ENCODE measurements at places on chromosomes 7 and 10. TPM values are rescaled to one million over a fixed set of nuclear protein-coding genes. Genes with fewer than 3 reads are reported as not detected.

Gene ELMO1
- total RNA-seq: 0.80 TPM

DNA sequence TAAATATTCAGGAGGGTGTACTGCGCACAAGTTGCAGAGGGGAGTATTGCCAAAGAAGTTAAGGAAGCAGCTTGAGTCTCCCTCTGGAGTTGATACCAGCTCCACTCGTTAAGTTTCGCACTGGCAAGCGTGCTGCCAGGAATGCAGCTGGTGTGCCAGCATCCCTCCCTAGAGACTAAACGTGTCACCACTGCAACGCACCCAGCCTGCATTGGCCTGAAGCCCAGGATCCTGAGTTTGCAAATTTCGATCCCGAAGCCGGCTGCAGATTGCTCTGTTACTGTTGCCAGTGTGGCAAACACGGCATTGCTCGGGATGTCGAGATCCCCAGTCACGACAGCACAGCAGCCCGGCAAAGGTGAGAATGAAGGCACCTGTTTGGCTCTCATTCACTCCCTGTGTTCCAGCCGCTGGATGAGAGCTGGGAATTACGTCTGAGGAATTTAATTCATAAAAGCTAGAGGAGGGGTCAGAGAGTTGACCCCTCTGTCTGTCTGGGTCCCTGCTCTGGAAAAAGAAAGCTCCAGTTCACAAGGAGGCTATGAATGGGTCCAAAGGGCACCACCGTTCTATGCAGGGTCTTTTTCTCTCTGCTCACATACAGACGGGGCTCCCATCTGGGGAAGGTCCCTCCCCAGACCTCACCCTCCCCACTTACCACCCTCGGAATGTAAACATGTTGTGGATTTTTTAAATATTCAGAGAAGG, 61.0 kb downstream of the NRP1 start:
- DNase-seq: peak; percentile 84

GRCh38 chr7:105149827-105150226, 135.8 kb downstream of the KMT2E start:
- peak; percentile 86 for DNase-seq

- DNase-seq: no peak
These were observed 18.8 kb upstream of the TNPO3 start for GRCh38 chr7:129073738-129074137.

DNA sequence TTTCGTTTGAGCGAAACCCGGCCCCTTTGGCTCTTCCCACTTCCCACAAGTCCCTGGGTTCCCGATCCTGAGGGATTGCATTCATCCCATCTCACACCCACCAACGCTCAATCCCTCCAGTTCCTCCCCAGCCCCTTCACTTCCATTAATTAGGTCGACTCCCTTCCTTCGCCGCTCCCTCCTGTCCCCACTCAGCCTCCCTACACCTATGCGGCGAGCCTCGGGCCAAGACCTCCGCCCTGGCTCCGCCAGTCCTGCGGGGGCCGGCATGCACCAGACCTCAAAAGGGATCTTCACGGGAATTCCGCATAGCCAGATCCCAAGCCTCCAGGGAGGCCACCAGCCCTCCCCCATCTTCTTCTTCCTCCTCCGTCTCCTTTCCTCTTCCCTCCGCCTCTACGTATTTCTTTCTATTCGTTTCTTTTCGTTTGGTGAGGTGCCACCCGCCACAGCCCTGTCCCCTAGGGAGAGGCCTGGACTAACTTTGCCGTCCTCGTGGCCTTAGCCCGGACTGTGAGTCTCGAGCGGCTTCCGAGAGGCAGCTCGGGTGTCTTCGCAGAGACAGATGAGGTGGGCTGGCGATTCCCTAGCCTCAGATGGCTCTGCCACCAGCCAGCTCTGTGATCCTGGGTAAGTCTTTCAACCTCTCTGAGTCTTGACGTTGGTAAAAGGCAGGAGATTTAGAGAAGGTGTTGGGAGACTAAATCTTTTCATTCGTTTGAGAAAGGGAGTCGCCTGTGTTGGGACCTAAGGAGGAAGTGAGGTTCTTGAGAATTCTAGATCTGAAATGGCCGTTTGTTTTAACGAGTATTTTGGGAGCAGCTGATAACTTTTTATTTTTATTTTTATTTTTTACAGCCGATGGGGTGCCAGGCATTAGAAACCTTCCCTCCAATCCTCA, 8.1 kb upstream of the LBX1 start:
- DNase-seq: no peak

DNA sequence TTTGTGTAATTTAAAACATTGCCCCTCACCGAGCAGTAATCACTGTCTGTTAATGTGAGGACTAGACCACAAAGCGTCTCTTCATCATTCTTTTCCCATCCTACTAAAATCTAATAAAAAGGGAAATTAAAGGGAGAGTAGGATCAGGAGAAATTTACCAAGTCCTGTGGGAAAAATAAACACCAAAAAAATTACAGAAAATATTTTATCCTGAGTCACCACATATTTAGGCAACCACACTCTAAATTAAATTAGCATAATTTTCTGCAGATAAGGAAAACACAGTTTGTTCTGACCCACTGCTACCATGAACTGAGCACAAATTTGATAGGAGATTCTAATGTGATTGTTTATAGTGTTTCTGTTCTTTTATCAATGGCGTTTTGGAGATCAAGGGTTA, 49.3 kb downstream of the CCDC6 start:
- no peak for DNase-seq

DNA sequence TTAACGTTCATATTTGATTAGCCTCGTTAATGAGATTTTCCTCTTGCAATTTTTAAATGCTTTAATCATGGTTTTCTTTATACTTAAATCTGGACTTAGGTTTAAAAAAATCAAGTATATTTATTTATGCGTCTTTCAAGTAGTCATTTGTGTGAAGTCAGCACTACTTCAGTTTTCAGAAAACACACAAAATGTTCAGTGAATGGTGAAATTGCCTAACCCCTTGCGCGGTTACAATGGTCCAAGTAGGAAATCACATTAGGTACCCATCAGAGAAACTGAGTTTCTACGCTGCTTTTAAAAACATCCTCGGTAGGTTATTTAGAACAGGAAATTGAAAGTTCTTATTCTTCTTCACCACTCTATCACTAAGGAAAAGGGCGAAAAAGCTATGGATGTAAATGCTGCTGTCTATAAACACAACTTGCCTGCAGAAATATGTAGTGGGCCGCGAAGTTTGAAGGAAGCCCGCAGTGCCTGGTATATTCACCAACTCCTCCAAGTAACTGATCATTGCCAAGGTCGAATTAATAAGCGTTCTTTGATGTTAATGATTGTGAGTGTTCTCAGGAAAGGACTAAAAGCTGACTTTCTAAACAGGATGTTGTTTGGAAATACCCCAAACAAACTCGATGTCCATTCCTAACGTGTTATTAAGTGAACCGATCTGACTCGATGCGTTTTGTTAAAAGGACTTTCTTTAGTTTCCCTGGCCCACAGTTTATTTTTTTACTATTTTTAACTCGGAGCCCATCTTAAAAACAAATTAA, 1.0 kb downstream of the SYPL1 start:
- no peak for DNase-seq

DNA sequence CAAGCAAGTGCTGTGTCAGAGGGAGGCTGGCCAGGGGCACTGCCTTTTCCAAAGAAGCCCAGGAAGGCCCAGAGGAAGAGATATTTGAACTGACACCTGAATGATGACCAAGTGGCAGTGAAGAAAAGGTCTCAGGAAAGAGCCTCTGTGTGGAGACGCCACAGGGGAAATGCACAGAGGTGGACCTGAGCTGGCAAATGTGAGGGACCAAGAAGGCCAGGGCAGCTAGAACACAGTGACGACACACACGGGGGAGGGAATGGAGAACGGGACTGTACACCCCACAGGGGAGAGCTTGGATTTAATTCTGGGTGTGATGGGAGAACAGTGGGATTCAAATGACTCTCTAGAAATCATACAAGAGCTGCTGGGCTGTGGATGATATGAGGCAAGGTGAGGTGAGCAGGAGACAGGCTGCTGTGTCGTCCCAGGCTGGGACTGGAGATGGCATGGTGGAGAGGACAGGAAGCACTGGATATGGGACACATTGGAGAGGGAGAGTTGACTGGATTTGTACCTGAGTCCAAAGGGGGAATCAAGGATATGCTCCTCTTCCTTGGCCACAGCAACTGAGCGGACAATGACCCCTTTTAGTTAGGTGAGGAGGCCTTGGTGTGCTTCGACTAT, 84.2 kb upstream of the DDC start:
- no peak for DNase-seq

GRCh38 chr7:144629598-144629997, 206.3 kb downstream of the TPK1 start:
- no peak for DNase-seq

Gene IFIT1
- total RNA-seq: 43.8 TPM

DNA sequence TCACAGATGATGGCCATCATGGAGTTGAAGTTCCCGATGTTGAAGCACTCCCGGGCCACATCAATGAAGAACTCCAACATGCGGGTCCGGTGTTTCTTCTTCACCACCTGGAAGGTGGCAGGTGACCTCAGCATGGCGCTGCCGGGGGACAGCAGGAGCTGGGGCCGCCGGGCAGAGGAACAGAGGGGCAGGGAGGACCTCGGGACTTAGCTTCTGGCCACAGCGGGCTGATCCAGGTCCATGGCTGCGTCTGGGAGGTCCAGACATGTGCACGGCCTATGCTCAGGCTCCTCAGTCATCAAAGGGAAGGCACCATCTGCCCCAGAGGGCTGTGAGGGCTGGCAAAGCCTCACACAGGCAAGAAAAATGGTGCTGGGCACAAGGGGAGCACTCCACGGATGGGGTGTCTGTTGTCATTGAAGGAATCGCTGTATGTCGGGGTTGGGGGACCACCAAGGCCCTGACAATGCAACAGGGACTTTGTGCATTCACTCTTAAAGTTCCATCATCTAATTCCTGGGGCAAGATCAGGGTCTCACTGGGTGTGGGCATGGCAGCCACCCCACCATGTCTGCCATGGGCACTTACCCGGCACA, 60.9 kb downstream of the CSGALNACT2 start:
- no peak for DNase-seq

- no peak for DNase-seq
These were observed 17.6 kb downstream of the SLC35B4 start for GRCh38 chr7:134298902-134299683.

- no peak for DNase-seq
These were observed 108.7 kb downstream of the DOCK4 start for GRCh38 chr7:112097524-112097923.

Gene ACTR3C
- 6.5 TPM for total RNA-seq

- no peak for DNase-seq
These were observed 97.9 kb upstream of the YAE1 start for GRCh38 chr7:39468261-39468660.

- no peak for DNase-seq
These were observed 129.3 kb downstream of the CNNM2 start for GRCh38 chr10:103047381-103047780.

GRCh38 chr7:45601094-45601493, 26.9 kb downstream of the ADCY1 start:
- no peak for DNase-seq

Gene MRC1
- 0.21 TPM for total RNA-seq

DNA sequence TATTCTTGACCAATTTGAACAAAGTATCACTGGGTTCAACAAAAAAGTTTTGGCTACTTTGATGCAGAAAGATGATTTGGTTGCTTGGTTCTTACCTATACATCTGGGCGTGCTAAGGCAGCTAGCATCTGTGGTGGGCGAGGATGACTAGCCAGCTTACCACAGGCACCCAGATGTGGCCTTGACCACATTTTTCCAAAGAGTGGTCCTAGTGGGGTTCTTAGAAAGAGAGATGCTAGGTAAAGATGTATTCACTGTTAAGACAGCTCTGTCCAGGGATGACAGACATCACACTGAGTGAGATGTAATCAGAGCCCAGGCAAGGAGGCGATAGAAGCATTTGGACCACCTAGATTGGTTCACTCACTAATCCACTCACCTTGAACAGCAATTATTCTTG, 785 bp downstream of the DNTT start:
- no peak for DNase-seq

Gene MMP21
- not detected for total RNA-seq

Gene FLNC
- total RNA-seq: 10.2 TPM

GRCh38 chr10:1214071-1214675, 158.0 kb downstream of the WDR37 start:
- DNase-seq: no peak

- DNase-seq: no peak
These were observed 358.5 kb upstream of the AKR1E2 start for GRCh38 chr10:4467481-4467880.

Gene PCLO
- 1.1 TPM for total RNA-seq

GRCh38 chr7:2108501-2109250, 124.1 kb downstream of the MAD1L1 start:
- no peak for DNase-seq

DNA sequence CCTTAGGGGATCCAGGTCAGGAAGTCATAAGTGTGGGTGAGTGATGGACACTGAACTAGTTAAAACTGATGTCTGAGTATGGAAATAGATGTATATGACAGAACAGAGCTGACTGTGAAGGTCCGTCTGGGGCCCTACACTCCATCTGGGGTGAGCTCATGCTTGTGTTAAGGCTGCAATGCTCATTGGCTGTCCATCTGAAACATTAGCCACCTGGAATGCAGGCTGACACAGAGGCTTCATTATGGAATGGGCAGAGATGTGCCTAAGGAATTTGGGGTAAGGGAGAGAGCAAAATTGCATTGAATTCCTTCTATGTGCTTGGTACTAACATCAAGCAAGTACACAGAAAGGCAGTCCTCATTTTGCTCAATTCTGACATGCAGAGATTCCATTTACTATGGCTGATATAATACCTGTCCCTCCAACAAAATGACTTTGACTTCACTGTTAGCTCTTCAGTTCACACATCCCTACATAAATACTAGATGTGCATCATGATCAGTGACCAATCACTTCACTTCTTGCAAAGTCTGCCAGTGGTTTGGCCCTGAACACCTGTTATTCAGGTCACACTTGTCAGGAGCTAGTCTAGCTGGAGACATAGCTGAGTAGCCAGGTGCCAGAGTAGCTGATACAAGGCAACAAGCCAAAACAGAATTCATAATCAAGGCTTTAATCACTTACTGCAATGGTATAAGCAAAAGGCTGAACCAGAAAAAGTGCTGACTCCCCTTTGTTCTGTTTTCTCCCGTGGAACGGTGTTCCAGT, 128.9 kb upstream of the VWC2 start:
- no peak for DNase-seq

GRCh38 chr10:89022734-89023133, 32.1 kb downstream of the FAS start:
- DNase-seq: no peak

DNA sequence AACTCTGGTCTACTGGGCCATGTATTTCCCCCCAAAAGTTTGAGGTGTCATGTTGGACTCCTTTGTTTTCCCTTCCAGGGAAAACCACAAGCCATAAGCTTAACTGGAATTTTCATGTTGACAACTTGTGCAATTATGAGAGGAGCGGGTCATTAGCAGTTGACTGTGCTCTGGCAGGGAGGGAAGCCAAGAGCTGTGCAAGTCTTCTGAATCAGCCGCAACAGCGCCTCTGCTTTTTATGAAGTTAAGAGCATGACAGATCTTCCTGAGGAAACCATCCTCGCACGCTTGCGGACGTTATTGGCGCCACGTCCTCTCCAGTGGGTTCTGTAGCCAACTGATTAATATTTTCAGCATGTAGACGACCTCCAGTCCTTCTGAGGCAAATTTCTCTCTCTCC, 148.7 kb upstream of the MKI67 start:
- DNase-seq: no peak

GRCh38 chr10:21458126-21458871, 67.2 kb downstream of the SKIDA1 start:
- no peak for DNase-seq

GRCh38 chr7:107920048-107920772, 29.2 kb downstream of the DLD start:
- DNase-seq: no peak

All from Panc1 (cell line).